ENCODE measurements at places on chromosomes 5 and 9.

DNA sequence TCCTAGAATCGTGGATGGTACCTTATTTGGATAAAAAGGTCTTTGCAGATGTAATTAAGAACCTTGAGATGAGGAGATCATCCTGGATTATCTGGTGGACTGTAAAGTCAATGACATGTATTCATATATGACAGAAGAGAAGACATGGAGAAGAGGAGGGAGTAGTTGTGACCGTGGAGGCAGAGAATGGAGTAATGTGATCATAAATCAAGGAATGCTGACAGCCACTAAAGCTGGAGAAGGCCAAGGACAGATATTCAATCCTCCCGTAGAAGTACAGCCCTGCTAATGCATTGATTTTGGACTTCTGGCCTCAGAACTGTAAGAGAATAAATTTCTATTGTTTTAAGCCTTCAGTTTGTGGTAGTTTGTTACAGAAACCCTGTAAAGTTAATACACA is 18.7 kb upstream of the TMEM161B start:
- no peak for DNase-seq

GRCh38 chr9:32426278-32426939 is 42.0 kb downstream of the ACO1 start:
- DNase-seq: no peak

- no peak for DNase-seq
These were observed 56.1 kb downstream of the ITGA2 start for GRCh38 chr5:53045263-53045662.

DNA sequence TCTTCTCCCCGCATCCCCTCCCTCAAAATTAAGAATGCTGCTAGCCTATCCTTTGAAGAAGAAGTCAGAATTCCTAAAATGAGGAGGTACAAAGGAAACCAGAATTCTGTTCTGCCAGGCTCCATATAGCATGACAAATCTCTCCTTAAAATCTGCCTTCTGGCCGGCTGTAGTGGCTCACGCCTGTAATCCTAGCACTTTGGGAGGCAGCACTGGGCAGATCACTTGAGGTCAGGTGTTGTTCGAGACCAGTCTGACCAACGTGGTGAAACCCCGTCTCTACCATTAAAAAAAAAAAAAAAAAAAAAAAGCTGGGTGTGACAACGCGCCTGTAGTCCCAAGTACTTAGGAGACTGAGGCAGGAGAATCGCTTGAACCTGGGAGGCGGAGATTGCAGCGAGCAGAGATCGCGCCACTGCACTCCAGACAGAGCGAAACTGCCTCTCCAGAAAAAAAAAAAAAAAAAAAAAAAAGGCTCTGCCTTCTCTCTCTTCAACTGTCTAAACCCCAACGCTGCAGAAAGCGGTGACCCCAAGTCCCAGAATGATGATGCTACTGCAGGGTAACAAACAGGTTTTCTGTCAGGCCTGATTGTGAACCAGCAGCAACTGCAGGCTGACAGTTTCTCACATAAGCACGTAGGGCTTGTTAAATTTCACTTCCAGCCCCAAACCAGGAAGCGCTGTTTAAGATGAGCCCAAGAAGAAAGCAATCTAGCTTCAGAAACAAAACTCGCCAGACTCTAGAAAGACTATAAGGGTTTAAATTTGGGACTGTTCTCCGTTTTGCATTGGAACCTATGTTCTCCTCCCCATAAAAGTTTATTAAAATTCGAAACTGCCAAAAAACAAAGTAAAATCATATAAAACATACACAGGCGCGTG is 963 bp upstream of the CAST start:
- no peak for DNase-seq

DNA sequence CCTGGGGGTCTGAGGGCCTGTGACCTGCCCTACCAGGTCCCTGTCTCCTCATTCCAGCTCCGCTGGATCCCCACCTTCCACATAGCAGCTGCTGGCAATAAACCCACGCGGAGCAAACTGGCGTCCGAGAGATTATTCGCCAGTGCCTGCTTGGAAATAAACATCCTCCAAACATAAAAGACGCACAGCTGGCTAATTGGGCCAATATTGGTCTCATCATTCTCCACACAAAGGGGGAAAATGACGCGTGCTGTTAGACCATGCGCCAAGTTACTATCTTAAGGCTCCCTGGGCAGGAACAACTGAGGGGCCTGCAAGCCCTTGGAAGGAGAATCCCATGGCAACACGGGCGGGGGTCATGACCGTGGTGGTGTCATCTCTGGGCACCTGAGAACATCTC is 73.3 kb upstream of the SARDH start:
- no peak for DNase-seq

DNA sequence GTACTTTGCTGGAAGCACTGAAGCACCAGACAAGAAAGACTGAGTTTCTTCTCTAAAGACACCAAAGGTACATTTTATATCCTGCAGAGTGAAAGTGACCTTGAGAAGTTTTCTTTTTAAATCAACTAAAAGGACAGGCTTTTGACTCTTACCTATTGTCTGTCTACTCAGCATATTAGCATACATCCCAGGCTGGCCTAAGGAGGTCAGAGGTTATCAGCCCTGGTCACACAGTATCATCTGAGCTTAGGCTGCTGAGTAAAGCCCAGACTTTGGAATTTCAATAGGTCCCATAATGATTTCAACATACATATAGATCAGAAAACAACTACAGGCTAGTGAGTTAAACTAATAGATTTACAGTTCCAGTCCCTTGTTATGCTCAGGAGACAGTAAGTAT is 10.1 kb upstream of the CDH9 start:
- DNase-seq: no peak

- DNase-seq: no peak
These were observed 7.2 kb downstream of the GAPT start for GRCh38 chr5:58498340-58498942.

DNA sequence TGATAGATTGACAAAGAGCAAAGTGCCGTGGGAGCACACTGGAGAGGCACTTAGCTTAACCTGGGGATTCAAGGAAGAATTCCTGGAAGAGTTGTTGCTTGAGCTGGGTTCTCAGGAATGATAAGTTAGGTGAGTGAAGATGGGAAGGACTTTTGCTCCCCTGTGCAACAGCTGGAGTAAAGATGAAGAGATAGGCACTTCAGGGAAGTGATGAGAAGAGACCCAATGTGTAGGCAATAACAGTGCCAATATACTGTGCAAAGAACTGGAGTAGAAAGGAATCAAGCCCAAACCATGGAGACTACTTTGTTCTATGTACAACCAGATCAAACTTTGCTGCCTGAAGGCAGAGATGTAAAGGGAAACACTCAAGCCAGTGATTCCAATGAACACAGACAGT is 92.2 kb downstream of the ADGRV1 start:
- no peak for DNase-seq

- DNase-seq: no peak
These were observed 10.0 kb upstream of the MATR3 start for GRCh38 chr5:139283252-139284166.

- no peak for DNase-seq
These were observed 28.1 kb downstream of the RIGI start for GRCh38 chr9:32497921-32498320.

GRCh38 chr9:116269250-116269649 is 115.7 kb downstream of the PAPPA start:
- DNase-seq: no peak

GRCh38 chr5:2651116-2651515 is 100.4 kb downstream of the IRX2 start:
- DNase-seq: no peak

- DNase-seq: no peak
These were observed 34.1 kb downstream of the CXXC5 start for GRCh38 chr5:139682016-139682975.

- DNase-seq: no peak
These were observed 41.4 kb upstream of the TIFAB start for GRCh38 chr5:135493406-135494180.

DNA sequence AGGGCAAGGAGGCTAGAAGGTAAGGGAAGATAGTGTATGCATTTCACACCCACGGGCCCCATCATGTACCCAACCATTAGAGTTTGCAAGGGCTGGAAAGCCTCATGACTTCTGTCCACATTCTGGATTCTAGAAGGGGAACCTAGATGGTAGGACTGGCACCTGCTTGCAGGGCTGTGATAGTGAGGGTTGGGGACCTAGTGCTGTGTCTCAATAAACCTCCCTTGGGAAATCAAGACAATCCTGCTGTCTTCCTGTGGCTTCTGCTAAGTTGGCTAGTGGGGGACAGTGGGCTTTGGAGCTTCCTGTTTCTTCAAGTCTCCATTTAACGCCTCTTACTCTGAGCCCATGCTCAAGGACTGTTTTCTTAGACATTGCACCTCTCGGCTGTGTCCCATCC is 43.6 kb upstream of the SYNPO start:
- no peak for DNase-seq

DNA sequence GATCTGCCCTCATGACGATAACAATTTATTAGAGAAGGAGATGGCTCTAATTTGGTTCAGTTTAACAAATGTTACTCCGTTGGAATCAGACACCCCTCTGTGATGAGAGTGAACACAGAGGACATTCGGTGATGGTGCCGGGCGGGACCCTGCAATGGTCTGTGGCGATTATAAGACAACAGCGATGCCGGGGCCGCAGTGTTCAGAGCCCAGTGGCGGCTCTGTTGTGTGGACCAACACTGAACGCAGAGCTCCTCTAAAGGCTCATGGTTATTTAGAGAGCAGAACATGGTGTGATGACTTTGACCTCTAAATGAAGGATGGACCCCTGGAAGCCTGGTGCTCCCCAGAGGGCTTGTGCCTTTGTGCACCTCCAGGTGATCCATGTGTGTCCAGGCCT is 21.2 kb downstream of the UBE2QL1 start:
- DNase-seq: no peak

- no peak for DNase-seq
These were observed 22.3 kb downstream of the ERGIC1 start for GRCh38 chr5:172856336-172856735.
